Activated T-cell treated with anti-CD3 and anti-CD28 coated beads, Interleukin-2, amount 50 U/mL, for 48 hours (primary cell): ENCODE measurements at places on chromosomes 2 and 18.

DNA sequence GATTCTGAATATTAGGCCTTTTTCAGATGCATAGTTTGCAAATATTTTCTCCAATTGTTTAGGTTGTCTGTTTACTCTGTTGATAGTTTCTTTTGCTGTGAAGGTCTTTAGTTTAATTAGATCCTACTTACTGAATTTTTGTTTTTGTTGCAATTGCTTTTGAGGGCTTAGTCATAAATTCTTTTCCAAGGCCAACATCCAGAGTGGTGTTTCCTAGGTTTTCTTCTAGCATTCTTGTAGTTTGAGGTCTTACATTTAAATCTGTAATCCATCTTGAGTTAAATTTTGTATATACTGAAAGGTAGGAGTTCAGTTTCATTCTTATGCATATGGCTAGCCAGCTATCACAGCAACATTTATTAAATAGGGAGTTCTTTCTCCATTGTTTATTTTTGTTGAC, 404.8 kb downstream of the LNPK start:
- no peak for DNase-seq

DNA sequence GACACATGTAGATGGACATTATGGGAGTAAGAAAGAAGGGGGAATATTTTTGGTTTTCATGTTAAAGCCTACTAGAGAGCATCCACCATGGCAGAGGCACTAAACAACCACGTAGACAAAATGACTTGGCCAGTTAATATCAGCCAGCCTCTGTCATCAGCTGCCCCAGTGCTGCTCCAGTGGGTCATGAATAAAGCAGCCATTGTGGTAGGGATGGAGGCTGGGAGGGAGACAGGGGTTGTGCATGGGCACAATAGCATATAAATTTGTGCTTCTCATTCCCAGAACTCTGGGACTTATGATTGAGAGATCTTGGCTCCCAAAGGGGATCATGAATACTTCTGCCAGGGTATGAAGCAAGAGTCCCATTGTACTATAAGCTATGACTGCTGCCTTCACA, 31.1 kb upstream of the CXCR4 start:
- no peak for DNase-seq

DNA sequence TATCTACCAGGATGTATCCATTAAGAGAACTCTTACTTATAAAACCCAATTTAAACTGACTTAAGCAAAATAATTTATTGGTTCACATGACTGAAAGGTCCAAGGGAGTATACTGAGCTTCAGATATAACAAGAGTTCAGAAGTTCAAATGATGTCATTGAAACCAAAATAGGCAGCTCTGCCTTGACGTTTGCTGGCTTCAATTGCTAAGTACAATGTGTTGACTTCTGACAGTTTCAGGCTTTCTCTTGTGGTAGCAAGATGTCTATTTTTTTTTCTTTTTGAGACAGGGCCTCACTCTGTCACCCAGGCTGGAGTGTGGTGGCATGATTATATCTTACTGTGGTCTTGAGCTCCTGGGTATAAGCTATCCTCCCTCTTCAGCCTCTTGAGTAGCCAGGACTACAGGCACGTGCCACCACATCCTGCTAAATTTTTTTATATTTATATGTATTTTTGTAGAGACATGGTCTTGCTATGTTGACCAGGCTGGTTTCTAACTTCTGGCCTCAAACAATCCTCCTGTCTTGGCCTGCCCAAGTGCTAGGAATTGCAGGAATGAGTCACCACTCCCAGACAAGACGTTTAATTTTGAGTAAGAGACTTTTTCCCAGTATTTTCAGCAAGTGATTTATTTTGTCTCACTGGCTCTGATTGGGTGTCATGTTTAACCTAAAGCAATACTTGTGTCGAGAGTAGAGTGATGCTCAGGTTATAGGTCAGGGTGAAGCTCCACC, 184.8 kb downstream of the NR4A2 start:
- no peak for DNase-seq

- no peak for DNase-seq
Observed at GRCh38 chr2:184875911-184876310, 277.6 kb downstream of the ZNF804A start.

DNA sequence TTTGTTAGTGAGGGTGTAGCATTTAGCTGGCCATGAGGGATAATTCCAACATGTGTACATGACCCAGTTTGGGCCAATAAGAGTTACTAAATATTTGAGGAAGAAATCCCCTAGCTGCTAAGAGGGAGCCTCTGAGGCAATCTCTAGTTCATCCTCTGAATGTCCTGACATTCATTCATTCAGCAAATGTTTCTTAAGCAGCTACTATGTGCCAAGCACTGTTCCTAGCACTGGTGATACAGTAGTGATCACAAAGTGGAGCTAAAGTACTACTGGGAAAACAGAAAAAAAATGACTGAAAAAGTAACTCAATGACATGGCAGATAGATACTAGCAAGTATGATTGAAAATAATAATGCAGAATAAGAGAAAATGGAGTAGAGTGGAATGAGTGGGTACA, 79.8 kb upstream of the PID1 start:
- no peak for DNase-seq

DNA sequence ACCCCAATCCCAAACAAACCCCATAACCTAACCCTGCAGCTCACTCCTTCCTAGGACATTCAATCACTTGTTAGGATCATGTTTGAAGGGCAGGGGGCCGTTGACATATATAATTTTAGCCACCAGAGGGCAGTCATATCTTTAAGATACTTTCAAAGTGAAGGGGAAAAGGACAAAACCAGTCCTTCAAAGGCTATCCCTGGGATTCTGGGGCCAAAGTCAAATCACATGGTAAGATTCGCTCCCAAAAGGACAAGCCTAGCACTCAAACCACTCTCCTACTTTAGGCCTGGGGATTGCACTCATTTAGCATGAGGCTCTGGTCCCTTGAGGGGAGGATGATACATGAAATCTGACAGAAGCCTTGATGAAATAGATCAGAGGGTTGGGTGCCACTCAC, 44.6 kb downstream of the HAUS1 start:
- peak; percentile 63 for DNase-seq

GRCh38 chr2:164164602-164165001, 428.8 kb upstream of the FIGN start:
- DNase-seq = no peak

DNA sequence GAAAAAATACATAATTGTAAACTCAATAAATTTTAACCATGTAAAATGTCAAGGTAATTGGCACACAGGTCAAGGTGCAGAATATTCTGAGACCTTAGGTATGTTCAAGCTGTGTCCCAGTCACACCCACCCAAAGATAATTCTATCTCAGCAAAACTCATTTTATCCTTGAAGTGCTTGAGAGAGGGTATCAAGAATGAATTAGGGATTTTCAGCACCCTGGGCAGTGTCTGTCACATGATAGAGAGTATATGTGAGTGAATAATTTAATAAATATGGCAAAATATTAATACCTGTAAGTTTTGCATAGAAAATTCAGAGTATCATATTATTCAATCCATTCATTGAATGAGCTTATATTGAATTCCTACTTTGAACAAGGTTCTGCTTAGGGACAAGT, 567.9 kb downstream of the FBXO15 start:
- no peak for DNase-seq

GRCh38 chr2:27118525-27119329, at the start of gene CGREF1:
CGREF1 (minus strand) TSS chr2:27119128; CDS start chr2:27104366, 14,762 bp downstream.
- peak; percentile 48 for DNase-seq

DNA sequence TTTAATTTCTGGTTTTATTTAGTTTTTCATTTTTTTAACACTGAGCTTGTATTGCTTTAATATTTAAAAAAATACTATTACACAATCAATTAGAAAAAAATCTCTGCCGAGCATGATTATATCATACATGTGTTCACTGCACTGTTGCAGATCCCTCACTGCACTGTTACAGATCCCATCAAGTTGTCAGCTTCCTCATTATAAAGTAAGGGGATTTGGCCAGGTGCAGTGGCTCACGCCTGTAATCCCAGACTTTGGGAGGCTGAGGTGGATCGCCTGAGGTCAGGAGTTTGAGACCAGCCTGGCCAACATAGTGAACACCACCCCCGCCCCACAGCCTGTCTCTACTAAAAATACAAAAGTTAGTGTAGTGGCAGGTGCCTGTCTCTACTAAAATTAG, 33.0 kb upstream of the METTL21A start:
- DNase-seq = no peak

- no peak for DNase-seq
Observed at GRCh38 chr2:32641180-32641579, 13.3 kb downstream of the TTC27 start.

DNA sequence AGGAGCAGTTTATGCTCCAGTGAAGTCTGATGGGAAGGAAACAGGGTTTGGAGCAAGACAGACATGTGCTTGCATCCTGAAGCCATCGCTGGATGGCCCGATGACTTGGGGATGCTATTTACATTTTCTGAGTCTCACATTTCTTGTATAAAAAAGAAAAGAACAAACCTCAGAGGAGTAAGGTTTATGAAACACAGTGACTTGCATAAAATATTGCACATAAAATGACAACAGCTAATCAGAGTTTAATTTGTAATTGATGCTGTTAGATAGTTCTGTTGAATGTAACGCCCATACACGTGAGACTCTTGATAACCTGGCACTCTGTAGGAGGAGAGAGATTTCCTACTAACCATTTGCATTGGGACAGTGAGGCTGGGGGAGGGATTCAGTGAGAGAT, 16.5 kb downstream of the PRELID3A start:
- no peak for DNase-seq

DNA sequence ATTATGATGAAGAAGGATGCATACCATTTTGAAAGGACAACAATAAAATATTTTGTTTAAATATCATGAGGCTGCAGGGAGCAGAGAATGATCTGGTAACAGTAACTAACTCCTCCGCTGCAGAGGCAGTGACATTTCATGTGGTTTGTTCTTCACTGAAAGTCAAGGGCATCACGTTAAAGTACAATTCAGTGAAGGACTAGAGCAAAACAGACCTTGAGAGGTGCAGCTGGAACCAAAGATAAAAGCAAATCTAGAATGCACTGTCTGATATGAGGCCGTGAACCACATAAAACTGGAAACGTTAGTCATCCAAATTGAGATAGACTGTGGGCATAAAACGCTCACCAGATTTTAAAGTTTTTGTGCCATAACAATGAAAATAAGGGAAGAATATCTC, 522.9 kb upstream of the TNP1 start:
- no peak for DNase-seq
